ENCODE measurements at places on chromosomes 7 and 10.
A peak's percentile ranks its signal among the peaks of the same experiment; 100 is the strongest.

- no peak for DNase-seq
Measured at GRCh38 chr7:51817694-51818225, 501.2 kb upstream of the COBL start.

GRCh38 chr10:132272231-132272971, 35.3 kb downstream of the STK32C start:
- DNase-seq, result no peak

- DNase-seq, result no peak
Measured at GRCh38 chr10:124016804-124017375, 76.5 kb downstream of the CHST15 start.

DNA sequence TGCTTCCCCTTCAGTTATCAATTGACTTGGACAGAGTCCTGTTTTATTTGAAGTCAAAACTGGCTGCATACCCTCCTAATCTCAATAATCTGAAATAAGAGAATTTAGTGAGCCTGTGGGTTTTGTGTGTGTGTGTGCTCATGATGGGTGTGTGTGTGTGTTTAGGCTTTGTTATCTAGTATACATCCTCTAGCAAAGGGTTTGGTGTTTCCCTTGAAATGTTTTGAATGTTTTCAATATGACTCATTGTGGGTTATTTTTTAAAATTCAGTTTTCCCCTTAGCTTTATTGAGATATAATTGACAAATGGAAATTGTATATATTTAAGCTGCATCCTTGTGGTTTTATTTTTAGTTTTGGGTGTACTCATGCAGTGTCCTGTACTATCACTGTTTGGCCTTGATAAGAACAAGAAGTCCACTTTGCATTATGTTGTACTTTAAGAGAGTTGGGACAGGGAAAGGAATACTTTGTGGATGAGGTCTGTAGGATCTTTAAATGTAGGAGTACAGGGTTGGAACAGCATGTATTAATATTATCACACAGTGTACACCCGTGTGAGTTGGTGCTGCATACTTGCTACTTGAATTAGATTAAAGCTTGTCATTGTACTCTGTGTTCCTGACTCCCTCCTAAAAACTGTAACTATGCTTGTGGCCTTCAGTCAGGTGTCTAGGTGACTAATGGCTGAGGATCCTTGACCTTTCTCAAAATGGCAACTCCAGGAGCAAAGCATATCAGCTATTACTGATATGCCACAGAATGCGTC, 58.3 kb downstream of the VCL start:
- DNase-seq, result no peak

DNA sequence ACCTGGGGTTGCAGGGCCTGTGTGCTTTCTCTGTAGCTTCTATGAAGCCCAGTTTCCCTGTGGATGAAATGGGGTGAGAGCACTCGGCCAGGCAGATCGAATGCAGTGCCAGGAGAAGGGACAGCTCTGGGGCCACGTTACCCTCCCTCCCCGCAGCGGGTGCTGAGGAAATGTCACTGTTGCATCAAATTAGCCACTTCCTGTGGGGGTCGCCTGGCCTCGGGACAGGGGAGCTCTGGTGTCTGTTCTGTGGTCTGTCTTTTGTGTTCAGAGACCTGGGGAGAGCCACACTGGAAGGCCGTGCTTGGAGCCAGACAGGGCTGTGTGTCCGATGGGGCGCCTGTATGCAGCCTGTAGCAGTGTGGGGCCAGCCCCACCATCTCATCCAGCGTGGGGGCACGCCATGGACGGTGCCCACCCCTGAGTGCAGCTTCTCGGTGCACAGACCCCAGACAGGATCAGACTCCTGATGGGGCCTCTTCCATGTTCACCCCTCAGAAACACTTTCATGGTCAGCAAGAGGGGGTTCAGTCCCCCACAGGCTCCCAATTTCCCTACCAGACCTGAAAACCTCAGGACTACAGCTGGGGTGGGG, 13.6 kb downstream of the TTYH3 start:
- DNase-seq, result peak; percentile 49

DNA sequence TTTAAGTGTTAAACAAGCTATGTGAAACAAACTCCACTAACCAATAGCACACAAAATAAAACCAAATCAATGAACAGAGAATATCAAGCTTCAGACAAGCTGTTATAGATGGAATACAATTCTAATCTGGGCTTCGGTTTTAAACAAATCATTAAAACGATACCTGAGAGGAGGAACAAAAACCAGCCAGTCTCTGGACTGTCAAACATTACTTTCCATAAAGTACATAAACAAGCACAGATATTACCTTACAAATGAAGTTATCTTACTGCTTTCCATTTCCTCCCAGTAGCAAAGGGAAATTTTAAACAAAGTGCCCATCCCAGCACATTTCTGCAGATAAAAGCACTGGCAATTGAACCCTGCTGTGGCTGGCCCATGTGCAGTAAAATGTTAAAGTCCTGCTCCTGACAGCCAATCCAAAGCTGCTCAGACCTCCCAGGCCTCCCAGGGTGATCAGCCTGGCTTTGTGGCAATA, 128.0 kb downstream of the NRCAM start:
- no peak for DNase-seq

GRCh38 chr7:101517304-101517703, 111.8 kb downstream of the MYL10 start:
- no peak for DNase-seq

DNA sequence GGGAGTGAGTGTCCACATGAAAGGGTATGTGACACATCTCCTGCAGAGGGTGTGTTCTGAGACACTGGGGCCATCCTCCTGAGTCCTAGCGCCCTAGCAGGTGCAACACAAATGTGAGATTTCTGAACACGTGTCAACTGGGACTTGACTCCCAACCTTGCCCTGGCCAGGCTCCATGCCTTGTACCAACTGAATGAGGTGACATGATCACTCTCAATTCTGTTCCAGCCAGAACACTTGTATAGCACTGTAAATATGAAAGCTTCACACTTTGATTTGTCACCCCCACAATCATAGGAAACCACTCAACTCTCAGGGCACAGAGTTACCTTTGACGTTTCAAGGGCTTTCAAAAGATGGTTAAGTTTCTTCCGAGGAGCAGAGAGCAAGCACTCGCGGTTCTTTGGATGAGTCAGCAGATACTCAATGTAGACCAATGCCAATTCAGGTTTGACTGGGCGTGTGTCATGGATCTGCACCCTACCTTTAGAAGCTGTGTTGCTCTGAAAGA, 48.6 kb downstream of the NCAPG2 start:
- DNase-seq, result no peak

DNA sequence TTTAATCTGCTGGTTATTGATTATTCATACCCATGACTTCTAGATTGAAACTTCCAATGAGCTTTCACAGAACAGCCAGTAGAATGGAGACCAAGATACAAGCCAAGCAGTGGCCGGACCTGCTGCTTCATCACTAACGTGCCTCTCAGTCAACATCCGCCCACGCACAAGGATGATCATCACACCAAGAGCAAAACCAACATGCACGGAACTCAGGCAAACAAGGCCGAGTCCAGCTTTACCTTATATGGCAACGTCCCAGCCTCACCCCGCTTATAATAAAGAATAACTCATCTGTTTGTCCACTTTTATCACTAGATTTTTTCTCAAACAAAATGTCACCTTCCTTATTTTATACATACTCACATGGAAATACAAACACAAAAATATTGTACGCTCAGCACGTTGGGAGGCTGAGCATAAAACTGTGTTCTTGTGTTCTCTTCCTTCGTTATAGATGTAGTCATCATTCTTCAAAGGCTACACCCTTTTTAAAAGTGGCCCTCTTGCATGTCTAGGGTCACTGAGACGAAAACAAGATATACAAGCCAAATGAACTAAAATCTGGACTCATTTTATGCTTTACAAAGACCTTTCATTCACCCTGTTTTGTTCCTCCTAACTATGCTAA, 122.7 kb downstream of the SFMBT2 start:
- no peak for DNase-seq
